ENCODE measurements at places on chromosomes 6 and 20. TPM values are rescaled to one million over a fixed set of nuclear protein-coding genes. Genes with fewer than 3 reads are reported as not detected.
A peak's percentile ranks its signal among the peaks of the same experiment; 100 is the strongest.

DNA sequence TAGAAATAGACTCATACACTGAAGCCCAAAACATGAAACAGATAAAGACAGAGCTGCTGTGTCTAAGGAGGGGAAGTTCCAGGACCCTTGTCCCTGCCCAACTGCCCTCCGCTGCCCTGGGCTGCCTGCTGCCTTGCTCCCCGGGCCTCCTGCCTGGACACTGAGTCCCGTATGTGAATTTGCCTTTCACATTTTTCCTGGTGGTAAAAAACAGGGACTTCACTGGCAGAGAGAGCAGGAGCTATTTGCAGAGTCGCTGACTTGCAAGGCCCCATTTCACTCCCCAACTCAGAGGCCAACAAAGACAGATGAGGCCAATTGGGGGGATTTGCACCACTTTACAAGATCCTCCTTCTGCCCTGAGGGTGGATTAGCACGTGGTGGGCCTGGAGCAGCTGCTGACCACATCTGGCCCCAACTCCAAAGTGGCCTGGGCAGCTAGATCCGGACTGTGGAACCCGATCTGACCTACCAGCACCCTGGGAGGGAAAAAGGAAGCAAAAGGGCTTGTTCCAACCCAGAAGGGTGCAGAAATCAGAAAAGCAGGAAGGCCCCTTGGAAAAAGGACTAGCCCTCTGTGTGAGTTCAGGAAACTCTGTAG is 61.4 kb downstream of the NOL4L start:
- no peak for DNase-seq
- H3K27me3 ChIP-seq, result no peaks in the 10 kb centered on the region
- H3K36me3 ChIP-seq, result no peaks in the 10 kb centered on the region
- H3K27ac ChIP-seq, result no peak overlapping the region
- no peak overlapping the region for H3K4me3 ChIP-seq

- DNase-seq, result peak; percentile 86
- peak overlapping the region; percentile 83 for H3K4me3 ChIP-seq
- H3K27me3 ChIP-seq, result no peaks in the 10 kb centered on the region
- H3K27ac ChIP-seq, result peak overlapping the region; percentile 82
Observed at GRCh38 chr6:10418862-10419748, 4.2 kb upstream of the TFAP2A start.

- no peaks in the 10 kb centered on the region for H3K36me3 ChIP-seq
- H3K4me3 ChIP-seq, result no peak overlapping the region
- no peak for DNase-seq
- H3K27ac ChIP-seq, result no peak overlapping the region
Observed at GRCh38 chr6:47151232-47151898, 109.2 kb upstream of the ADGRF1 start.

- H3K4me3 ChIP-seq, result no peak overlapping the region
- no peak overlapping the region for H3K27ac ChIP-seq
- 0 out of 2 replicates have a peak, but pooled peaks cover 3% of the 10 kb centered on the region for H3K4me1 ChIP-seq
- no peaks in the 10 kb centered on the region for H3K36me3 ChIP-seq
Observed at GRCh38 chr6:64737418-64737817, 969.6 kb downstream of the EYS start.

Gene MRPL18
- 155 TPM for total RNA-seq

Data from PC-3 (cell line).